ENCODE measurements at places on chromosomes 1 and 21.

DNA sequence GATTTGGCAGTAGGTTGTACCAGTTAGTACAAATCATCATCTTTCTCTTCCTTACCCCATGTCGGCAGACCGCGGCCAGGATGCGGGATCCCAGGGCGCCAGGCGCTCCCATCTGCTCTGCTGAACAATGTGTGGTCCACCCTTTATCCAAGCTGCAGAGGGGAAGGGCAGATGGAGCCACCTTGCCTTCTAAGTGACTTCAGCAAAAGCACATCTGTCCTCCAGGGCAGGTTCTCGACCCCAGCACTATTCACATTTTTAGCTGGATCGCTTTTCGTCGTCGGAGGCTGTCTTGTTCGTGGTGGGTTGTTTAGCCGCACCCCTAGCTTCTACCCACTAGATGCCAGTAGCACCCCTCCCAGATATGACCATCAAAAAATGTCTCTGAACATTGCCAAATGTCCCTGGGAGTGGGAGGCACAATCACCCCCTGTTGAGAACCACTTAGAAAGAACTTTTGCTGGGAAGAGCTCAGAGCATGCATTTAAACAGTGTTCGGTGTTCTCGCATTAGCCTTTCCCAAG, 58.1 kb upstream of the SIM2 start:
- DNase-seq = no peak

DNA sequence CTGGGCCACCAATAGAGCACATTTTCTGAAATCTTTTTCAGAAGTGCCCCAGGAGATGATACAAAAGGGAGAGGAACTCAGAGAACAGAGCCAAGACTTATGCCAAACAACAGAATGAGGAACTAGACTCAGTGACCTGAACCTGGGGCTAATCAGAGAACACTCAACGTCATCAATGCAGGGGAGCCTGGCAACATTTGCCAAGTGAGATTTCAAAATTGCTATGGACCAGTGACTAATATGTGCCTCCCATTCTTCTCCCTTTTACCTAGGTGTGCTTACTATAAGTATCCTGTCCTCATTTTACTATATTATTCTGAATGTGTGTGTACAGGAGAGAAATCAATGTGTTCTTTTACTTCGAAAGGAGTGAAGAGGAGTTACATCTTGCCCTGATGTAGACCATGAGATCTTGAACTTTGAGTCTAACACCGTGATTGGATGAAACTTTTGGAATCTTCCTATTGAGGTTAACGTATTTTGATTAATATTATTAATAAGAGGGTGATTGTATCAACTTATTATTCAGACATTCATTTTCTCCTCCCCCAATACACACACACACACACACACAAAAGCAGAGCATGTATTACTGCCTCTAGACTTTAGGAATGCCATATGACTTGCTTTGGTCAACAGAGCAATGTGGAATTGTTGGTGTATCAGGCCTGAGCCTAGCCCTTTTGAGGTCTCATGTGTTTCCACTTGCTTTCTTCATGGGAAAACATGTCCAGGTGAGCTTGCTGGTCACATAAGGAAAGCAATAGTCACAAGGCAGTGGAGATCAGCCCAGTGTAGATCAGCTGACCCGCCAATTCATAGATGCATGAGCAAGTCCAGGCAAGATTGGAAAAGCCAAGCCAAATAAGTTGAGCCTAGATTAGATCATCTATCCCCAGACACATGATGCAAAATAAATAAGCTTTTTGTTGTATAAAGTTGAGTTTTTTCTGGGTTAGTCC, 80.3 kb upstream of the ETS2 start:
- DNase-seq = no peak

- no peak for DNase-seq
These were observed 272.0 kb downstream of the FOXD2 start for GRCh38 chr1:47709872-47710231.

DNA sequence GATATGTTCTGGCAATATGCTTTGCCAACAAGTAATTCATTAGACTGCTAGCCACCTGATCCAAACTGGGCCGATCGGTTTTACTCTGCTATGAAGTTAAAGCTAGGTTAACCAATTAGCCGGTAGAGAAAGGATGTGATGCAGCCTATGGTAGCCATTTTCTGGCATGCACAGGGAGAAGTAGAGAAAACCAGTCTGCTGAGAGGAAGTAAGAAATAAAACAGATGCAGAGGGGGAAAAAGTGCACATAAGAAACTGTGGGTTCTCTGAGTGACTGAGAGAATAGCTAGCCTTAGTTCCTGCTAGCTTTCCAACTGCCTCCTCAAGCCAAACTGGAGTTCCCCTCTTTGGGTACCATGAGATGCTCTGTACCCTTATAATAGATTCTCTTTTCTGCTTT, 52.8 kb downstream of the ARID4B start:
- DNase-seq = no peak

- peak; percentile 6 for DNase-seq
These were observed 39.1 kb downstream of the IGSF3 start for GRCh38 chr1:116628448-116628847.

GRCh38 chr1:223410036-223410435, 16.8 kb downstream of the CCDC185 start:
- DNase-seq = no peak

- no peak for DNase-seq
These were observed 16.1 kb upstream of the ATP1B1 start for GRCh38 chr1:169090308-169090899.

- no peak for DNase-seq
These were observed 959.5 kb upstream of the ADGRL2 start for GRCh38 chr1:80841261-80841660.

DNA sequence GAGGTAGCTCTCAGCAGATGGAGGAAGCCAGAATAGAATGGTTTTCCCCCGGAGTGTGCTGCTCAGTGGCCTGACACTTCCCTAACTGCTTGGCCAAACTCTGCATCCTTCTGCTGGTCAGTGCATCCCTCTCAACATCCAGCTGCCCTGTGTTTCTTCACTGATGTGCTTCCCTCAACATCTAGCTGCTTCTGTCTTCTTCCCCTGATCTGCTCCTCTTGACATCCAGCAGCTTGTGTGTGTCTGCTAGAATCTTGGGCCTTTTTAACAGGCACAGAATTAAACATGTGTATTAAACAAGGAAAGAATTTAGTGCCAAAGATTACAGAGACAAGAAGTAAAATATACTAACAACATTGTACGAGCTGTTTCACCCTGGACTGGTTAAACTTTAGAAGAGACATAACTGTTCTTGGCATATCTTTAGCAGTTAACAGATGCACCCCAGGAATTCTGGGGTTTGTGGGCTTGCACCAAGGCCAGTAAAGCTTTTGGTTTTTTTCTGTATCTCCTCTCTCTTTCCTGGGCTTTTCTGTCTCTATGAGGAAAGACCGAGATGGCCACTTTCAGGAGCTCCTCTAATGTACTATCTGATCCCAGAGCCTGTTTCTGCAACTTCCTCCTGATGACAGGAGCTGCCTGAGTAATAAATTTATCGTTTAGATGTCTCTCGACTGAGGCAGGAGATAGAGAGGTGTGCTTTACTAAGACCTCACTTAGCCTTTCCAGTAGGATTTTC, 34.8 kb upstream of the HSD3B1 start:
- DNase-seq = no peak

DNA sequence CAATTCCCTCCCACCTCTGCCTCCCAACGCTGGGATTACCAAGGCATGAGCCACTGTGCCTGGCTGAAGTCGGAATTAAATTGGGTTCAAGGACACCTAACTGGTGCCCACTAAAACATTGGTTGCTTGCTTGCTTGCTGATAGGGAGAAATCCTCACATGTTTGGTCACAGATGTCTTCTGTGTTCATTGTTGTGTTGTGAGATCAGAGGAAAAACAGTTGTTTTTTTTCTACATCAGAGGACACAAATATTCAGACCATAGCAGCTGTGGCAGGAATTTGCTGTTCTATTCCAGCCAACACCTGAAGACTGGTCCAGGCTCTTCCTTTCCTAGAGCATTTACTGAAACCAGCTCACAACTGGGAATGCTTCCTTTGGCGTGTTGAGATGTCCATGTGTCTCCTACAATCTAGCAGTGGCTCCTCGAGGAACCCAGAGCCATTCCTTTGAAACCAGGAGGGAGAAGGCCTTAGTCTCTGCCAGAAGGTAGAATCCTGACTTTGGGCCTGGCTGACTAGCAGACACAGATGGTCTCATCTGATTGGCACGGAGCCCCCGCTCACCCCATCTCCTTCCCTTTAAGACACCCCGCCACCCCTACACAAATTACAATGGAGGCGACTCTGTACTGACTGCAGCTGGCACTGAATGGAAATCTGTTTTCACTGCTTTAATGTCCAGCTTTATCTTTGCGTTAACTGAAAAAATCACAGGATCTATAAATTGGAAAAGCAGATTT, 24.3 kb upstream of the TRIM17 start:
- DNase-seq = no peak

- DNase-seq = no peak
These were observed 67.5 kb upstream of the ACOT11 start for GRCh38 chr1:54480525-54480848.

GRCh38 chr1:13775459-13775858, 75.5 kb downstream of the PRDM2 start:
- no peak for DNase-seq

- DNase-seq = no peak
These were observed 444.7 kb upstream of the VAMP3 start for GRCh38 chr1:7326366-7326765.

DNA sequence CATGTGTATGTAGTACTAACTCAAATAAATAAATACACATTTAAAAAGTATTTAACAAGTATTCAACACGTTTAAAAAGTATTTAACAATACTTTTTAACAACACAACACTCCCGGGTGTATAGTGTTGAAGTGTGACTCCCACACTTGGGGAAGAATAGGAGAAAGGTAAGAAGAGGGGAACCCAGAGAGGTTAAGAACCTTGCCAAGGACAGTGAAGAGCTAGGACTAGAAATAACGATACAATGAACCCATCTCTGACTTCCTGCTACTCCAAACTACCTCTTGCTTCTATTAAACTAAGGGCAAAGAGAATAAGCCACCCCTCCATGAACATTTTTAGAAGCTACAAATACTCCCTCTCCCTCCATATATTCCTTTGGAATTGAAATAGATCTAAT, 1.7 kb upstream of the GFI1 start:
- DNase-seq = no peak

DNA sequence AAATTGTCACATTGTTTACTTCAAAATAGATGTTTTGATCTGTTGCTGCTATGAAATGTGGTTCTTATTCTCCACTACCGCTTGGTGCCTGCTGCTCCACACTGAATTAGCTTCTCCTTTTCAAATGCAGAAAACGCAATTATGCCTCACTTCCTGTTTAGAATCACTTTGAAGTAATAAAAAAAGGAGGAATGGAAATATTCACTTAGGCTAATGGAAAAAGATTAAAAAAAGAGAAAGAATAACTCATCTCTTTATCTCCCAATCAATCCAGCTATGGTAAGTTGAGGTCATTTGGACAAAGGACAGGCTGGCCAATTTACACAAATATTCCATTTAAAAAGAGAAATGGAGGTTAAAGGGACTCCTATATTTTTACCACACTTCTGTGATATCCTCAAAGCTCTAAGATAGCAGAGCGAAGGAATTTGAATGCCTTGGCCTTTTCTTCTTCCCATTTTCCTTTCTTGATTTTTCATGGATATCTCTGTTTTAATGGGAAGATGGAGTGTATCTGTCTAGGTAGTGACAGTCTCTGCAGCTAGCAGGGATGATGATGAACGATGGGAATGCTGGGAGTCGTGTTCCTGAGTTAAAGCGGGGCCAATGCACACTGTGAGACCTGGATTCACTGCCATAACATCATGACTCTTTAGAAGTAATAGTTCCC, 35.7 kb downstream of the RGS5 start:
- DNase-seq = no peak

GRCh38 chr1:23989263-23989662, 9.1 kb upstream of the SRSF10 start:
- DNase-seq = no peak

- DNase-seq = no peak
These were observed 22.7 kb downstream of the SERINC2 start for GRCh38 chr1:31435471-31436409.

- peak; percentile 50 for DNase-seq
These were observed 6.4 kb downstream of the MAP3K6 start for GRCh38 chr1:27360159-27361043.

DNA sequence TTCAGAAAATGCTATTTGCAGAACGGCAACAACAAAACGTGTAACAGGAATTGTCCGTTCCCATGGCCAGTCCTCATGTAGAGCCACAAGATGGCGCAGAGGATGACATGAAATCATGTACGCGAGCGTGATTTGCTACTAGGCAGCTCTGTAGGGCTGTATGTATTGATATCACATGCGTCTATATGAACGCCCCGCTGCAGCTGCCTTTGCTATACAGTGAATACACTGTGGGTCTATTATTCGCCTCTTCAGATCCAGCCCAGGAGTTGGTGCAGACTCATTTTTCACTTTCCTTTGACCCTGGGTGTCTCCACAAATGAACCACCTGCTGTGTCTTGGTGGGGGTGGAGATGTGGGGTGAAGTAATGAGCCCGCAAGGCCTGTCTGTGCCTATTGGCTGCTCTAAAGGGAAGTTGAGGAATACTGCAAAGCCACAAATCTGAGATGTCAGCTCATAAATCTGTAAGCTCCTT, 361.5 kb downstream of the KIF26B start:
- DNase-seq = no peak

- no peak for DNase-seq
These were observed 48.8 kb downstream of the WARS2 start for GRCh38 chr1:119091618-119092017.

GRCh38 chr1:15034656-15035055, 118.9 kb upstream of the TMEM51 start:
- no peak for DNase-seq

- DNase-seq = no peak
These were observed 65.2 kb upstream of the TRABD2B start for GRCh38 chr1:48062353-48062752.

GRCh38 chr21:45756029-45756428, 112.5 kb downstream of the PCBP3 start:
- no peak for DNase-seq

DNA sequence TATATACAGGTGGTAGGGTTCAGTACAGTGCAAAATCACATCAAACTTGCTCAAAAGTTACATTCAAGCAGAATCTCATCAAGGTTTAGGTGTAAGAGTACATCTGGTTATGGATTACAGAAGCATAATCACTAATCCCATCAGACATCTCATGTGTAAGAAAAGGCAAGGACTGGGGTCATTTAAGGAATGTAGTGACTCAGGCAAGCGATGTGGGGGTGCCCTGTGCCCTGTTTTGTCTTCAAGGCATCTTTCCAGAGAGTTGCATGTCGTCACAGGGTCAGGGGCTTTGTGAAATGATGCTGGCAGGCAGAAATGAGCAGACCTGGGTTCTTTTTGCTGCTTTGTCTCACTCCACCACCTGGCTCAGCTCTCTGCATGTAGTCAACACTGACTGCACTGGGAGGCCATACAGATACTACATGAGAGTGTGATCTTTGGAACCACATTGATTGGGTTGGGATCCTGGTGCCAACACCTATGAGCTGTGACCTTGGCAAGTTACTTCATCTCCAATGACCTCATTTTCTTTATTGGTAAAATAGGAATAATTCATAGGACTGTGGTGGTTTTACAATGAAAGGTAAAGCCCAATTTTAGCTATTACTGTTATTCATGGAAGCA, 8.2 kb upstream of the HHIPL2 start:
- DNase-seq = no peak
